ENCODE measurements at places on chromosomes 2 and 18.

DNA sequence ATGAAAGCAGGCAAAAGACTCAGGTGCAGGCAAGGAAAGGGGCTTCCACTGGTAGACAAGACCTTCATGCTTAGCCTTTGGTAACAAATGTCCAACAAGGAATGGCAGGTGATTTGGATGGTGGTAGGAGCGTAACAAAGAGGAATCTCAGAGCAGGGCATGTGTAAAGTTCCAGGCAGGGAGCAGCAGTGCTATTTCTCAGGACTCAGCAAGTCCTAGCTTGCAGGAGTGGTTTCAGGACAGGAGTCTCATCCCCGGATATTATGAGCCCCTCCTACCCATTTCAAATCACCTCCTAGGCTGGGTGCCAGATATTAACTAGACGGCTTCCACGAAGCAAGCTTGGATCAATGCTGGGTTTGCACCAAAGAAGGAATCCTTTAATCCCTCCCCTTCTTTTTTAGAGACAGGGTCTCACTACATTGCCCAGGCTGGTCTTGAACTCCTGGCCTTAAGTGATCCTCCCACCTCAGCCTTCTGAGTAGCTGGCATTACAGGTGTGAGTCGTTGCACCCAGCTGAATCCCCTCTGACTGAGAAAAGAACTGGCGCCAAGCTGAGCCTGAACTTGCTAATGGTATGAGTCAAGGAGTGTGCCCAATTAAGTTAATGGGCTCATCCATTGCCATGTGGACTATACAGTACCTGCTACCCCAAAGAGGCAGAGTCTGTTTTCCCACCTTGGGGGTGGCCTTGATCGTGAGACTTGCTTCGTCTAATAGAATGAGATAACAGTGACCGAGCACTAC lies 190.3 kb downstream of the ARL4C start:
- no peak for DNase-seq

GRCh38 chr2:227479865-227480475 lies 8.0 kb downstream of the AGFG1 start:
- no peak for DNase-seq

GRCh38 chr2:155151945-155152344 lies 453.4 kb downstream of the KCNJ3 start:
- DNase-seq: no peak

DNA sequence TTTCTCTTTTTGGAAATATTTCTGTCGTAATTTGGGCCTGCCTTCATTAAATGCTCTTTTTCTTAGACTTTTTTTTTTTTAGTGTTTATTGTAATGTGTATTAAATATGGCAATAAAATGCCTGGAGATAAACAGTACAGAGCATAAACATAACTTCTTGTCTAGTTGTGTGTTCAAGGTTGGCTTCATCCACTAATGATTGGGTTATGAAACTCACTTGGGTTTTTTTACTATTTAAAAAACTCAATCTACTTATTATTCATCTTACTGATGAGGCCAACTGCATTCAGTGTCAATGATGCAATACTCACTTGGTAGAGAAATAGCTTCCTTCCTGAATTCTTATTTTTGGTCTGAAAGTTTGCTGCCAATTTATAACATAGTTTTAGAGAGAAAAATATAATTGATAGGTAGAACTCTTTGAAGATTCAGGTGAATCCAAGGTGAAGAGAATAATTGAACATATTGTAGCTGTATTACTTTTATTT lies 144.2 kb upstream of the NABP1 start:
- no peak for DNase-seq

GRCh38 chr18:12491611-12492435 lies 84.1 kb downstream of the PRELID3A start:
- no peak for DNase-seq

DNA sequence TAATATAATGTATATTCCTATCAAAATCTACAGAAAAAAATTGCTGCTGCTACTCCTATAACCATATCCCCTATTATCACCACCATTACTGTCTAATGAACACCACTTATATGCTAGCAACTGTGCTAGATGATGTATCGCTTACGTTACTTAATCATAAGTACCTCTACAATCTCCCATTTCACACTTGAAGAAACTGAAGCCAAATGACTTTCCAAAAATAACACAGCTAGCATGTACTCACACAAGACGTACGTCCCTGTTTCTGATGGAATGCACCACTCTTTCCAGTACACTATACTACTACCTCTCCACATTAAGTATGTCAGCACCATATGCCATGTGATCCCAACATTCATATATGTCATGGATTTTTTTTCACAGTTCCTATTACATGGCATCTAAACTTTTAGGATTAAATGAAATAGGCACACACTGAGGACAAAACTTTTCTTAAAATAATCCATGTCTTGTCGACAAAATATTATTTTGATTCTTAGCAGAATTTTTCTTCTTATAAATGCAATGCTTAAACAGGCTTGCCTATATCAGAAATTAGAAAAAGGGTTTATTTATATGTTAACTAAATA lies 112.8 kb downstream of the NBAS start:
- no peak for DNase-seq

GRCh38 chr2:189477756-189478155 lies 36.5 kb downstream of the WDR75 start:
- no peak for DNase-seq

- no peak for DNase-seq
These were observed 122.8 kb upstream of the DOCK10 start for GRCh38 chr2:225165052-225165451.

DNA sequence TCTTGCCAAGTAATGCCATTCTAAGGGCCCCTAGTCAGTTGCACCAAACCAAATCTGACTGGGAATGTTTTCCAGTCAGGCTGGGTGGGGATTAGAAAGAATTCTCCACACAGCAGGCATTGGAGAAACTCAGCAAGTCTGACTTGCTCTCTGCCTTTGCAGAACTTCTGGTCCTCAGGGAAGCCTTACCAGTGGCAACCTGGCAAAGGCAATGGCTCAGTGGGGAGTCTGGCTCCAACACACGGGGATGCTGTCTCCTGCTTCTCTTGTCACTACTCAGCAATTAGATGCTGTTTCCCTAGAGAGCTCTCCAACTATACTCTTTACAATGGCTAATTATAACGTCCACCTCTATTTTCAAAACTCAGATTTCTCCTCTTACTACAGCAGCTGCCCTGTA lies 810.7 kb downstream of the LRRTM4 start:
- DNase-seq: no peak

- no peak for DNase-seq
These were observed 131.9 kb downstream of the SATB2 start for GRCh38 chr2:199325881-199326280.

- DNase-seq: no peak
These were observed 171.8 kb downstream of the UBR3 start for GRCh38 chr2:169999054-169999453.

- DNase-seq: no peak
These were observed 769.6 kb upstream of the CRIM1 start for GRCh38 chr2:35585972-35586371.

- DNase-seq: no peak
These were observed 97.2 kb downstream of the VAPA start for GRCh38 chr18:10011061-10011460.

DNA sequence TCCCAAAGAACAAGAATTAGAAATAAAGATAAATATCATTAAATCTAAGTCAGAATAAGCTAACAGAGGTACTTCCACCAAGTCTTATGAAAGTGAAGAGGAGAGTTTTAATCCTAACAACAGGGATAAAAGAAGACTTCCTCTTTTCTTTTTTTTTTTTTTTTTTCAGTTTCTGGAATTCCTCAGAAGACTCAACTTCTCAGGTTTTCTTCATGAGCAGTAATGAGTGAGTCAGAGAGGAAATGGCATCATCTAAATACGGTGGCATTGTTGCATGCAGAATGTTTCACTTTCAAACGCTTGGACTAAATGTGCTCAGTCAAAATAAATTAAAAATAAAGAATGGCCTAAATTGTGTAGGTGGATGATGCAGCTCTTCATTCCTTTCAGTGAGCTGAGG lies 45.6 kb upstream of the ARHGAP15 start:
- DNase-seq: no peak

GRCh38 chr18:44510390-44510789 lies 170.3 kb upstream of the SETBP1 start:
- DNase-seq: no peak

DNA sequence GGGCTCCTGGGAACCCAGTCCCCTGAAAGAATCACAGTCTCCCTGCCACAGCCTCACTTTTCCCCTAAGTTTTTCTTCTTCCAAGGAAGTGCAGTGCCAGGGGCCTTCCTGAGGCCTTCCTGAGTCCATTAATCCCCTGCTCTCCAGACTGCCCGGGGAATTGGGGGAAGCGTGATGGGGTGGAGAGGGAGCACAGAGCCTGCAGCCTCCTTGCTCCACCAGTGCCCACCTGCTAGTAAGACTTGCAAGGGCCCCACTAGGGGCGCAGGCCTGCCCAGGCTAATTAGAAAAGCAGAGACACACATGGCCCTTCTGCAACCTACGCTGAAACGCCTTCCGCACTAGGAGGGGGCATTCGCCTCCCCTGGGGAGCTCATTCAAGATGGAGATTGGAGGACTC lies 110.6 kb downstream of the MRO start:
- no peak for DNase-seq

DNA sequence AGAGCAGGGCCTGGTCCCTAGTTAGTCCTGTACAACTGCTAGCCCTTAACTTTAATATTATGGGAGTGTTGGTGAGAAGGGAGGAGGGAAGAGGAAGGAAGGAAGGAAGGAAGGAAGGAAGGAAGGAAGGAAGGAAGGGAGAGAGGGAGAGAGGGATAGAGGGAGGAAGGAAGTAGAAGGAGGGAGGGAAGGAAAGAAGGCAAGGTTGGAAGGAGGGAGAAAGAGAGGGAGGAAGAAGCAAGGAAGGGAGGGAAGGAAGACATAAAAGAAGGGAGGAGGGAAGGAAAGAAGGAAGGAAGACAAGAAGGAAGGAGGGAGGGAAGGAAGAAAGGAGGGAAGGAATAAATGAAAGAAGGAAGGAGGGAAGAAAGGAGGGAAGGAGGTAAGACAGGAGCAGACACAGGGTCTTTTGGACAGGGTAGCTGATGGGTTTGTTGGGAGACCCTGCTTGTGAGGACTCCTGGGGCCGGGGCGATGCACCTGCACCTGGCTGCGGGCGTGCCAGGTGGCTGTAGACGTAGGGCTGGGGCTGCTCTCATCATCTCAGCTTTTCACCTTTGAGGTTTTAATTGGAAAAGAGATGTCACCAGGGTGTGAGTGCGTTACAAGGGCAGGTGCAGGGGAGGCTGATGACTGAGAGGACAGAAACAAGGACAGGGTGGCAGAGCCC lies 5.9 kb upstream of the POMC start:
- no peak for DNase-seq

DNA sequence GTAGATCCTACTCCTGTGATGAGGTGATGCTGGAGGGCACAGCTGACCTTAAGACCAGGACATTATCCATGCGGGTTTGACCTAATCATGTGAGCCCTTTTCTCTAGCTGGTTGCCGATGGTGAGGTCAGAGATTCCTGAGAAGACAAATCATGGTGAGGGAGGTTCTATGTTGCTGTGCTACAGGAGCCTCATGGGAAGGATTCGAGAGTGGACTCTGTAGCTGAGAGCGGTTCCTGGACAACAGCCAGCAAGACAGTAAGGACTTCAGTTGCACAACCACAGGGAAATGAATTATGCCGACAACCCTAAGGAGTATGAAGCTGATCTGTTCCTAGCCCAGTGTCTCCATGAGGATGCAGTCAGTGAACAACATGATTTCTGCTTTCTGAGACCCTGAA lies 80.4 kb downstream of the EPB41L3 start:
- no peak for DNase-seq

- DNase-seq: no peak
These were observed 1040.3 kb downstream of the SOCS6 start for GRCh38 chr18:71329114-71329513.

DNA sequence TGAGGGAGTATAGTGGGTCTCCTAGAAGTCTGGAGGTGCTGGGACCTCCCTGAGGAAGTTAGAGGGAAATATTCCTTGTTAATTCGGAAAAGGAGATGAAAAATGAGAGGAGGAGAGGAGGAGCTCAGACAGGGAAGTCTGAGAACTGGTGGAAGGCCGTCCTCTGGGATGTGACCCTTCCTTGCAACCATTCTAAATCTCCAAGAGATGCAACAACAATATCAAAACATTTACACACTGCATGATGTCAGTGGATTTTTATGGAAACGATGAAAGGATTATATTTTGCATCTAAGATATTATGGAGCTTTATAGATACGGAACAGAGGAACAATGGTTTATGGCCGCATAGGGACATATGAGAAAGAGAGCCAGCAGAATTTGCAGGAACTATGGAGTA lies 49.8 kb upstream of the COBLL1 start:
- no peak for DNase-seq

DNA sequence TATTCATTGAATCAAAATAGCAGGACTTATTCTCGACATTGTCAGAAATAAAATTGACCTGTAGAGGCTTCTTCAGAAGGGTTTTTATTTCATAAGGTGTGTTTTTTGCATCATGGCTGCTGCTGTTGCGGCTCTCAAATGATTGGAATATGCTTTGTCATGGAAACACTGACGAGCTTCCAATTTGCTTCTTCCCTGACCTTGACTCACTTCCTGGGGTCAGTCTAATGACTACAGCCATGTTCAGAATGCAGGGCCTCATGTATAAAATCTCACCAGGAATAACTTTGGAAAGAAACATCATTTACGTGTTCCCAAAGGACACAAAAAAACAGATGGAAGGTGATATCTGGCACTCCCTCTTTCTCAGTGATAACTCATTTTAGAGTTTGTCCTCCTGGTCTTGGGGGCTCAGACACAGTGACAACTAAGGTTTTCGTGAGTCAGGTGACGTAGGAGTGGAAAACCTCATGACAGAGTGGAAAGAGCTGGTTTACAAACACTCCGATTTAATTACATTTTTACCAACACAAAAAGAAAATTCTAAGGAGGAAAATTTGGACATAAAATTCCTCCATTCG lies 467.0 kb upstream of the RAB12 start:
- no peak for DNase-seq

DNA sequence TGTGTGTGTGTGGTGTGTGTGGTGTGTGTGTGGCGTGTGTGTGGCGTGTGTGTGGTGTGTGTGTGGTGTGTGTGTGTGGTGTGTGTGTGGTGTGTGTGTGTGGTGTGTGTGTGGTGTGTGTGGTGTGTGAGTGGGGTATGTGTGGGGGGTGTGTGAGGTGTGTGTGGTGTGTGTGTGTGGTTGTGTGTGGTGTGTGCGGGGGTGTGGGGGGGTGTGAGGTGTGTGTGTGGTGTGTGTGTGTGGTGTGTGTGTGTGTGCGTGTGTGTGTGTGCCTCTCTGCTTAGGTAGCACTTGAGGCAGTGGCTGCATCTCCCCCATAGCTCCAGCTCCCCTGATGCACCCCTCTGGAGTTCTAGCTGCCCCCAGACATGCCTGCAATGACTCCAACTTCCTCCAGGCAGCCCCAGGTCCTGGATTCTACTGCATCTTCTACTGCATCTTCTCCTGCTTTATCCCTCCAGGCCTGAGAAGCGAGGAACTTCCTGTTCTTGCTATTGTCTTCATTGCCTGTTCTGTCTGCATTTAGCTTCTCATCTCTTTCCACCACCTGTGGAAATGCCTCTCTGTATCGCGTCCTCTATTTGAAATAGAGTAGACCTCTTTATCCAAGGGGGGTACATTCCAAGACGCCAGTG lies 22.2 kb upstream of the MLPH start:
- no peak for DNase-seq

DNA sequence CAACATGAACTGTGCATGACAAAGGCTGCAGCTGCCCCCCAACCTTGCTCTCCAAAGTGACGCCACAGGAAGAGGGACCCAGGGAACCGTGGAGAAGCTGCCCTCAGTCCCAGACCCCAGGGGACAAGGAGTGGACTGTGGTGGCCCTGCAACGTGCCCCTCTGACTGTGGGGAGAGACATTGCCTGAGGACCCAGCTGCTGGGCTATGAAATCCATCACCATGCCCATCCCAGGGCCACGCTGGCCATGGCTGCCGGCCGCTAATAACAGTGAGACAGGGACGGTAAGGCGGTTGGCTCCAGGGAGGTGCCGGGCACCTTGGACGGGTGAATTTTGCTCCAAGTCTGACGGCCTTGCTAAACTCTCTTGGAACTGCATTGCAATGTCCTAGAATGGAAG lies 211.3 kb upstream of the HDAC4 start:
- no peak for DNase-seq
